ENCODE measurements at places on chromosomes 7 and 10.

- no peak for DNase-seq
These were observed 166.3 kb downstream of the LCOR start for GRCh38 chr10:96998329-96998888.

DNA sequence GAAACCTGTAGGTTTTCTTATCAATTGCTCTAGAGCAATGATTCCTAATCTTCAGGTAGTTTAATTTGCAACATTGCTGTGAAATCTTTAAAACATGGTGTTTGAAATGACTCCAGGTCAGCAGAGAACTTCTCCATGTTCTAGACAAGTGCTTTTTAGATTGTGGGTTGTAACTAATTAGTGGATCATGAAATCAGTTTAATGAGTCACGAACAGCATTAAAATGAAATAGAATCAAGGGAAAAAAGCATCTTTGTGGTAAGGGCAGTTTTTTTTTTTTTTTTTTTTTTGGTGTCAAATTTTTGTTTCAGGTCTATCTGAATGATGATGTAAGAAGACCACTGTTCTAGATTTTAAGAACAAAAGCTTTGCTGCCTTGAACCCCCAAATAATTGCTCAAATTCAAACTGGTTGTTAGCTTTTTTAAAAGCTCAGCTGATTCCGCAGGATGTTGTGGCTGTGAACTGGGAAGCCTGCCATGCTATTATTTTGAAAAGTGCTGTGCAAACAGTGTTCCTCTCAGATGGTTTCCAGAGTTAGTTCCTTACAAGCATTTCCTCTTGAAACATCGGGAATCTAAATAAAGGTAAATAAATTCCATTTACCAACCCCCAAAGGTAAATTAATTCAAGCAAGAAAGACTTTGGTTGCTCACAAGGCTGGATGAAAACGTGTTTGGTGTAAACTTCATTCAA lies 13.1 kb upstream of the PDK4 start:
- no peak for DNase-seq

DNA sequence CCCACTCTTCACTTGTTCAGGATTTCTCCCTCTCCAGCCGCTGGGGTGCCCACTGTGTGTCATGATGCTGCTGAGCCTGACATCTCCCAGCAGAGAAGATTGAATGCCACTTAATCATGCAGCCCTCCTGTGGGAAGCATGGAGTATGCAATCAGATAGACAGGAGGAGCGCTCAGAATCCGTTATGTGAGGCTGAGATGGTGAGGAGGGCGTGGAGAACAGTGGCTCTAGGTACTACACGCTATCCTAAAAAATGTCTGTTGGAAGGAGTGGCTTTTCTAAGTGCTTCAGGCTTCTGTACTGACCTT lies 334.3 kb downstream of the LRMDA start:
- DNase-seq: no peak

GRCh38 chr10:120460186-120460585 lies 3.2 kb downstream of the PLPP4 start:
- DNase-seq: no peak

DNA sequence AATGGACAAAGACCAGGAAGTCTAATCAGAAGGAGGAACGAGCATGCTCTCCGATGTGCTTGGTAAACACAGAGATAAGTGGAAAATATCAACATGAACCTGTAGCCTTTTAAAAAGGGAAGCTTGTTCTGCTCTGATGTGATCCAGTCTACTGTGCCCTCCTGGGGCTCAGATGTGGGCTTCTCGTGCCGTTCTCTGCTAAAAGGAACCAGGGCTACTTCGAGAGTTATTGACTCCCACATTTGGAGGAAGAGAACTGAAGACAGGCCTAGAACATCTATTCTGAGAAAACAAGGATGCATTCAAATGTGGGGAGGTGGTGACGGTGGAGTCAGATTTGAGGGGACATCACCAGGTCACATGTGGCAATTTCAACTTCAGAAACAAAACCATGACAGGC lies 325.4 kb downstream of the GLRX3 start:
- no peak for DNase-seq

DNA sequence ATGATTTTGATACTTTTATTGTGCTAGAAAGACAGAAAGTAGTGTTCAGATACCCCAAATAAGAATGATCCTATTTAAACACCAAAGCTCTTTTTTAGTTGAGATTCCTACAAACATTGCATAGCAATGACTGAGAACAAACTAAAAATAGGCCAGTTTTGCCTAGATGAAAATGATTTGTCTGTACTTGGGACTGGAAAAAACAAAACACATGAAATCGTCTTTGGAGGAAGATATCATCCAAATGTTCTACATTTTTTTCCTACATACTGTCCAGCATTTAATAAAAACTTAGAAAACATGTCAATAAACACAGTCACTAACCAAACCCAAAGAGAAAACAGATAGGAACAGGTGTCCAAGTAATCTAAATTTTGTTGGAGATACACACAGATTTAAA lies 111.6 kb upstream of the MEOX2 start:
- DNase-seq: no peak

DNA sequence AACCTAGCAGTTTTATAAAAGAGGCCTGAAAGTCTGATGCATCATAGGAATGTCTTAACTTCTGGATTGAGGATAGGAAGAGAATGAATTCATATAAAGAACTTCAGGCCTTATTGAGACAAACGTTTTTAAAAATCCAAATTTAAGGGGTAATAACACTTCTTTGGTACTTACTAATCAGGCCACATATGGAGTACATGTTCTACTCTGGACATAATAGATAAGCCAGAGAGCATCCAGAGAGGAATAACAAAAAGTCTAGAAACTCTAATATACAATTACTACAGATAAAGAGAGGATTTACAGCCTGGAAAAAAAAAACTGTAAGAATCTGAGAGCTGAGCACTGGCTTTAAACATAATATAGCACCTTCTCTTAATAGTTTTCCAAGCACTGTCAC lies 2.9 kb downstream of the MTPAP start:
- DNase-seq: no peak

GRCh38 chr10:9253121-9253520 lies 1198.6 kb downstream of the GATA3 start:
- DNase-seq: no peak

DNA sequence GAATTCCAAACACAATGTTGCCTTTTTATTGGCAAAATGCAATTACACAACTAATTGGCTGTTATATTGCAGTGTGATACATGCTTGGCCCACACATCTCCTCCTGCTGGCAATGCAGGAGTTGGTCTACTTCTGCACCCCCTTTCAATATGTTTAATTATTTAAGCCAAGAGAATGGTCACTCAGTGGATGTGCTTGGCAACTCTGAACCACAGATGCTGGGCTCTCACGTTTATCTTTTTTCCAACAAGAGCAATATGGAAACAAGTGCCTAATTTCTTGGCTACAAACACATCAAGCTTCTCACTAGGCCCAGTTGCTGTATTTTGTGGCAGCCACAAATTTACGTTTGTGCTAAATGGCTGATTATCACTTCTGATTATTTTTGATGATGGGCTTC lies 1149.2 kb upstream of the CELF2 start:
- no peak for DNase-seq

DNA sequence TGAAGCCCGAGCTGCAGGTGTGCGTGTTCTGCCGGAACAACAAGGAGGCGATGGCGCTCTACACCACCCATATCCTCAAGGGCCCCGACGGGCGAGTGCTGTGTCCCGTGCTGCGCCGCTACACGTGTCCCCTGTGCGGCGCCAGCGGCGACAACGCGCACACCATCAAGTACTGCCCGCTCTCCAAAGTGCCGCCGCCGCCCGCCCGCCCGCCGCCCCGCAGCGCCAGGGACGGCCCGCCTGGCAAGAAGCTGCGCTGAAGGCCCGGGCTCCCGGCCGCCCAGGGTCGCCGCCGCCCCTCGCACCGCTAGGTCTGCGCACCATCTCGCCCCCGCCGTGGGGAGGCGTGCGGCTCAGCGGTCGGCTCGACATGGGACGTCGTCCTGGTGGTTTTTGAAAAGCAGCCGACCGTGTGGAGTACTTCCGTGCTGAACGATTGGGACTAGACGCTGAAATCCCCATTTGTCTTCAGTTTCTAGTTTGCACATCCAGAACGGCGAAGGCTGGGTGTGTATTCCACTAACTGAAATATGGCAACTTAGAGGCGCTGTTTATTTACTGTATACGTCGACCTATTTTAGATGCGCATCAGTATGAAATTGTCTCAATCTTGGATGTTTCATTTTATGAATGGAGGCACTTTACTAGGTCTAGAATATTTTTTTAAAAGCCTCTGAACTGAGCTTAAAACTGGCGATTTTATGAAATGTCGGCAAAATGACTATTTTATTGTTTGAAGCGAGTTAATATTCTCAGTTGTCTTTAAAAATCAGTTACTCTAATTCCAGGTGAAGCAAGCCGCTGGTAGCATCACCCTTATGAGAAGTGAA lies 1.1 kb downstream of the NANOS1 start:
- DNase-seq: peak; percentile 51

DNA sequence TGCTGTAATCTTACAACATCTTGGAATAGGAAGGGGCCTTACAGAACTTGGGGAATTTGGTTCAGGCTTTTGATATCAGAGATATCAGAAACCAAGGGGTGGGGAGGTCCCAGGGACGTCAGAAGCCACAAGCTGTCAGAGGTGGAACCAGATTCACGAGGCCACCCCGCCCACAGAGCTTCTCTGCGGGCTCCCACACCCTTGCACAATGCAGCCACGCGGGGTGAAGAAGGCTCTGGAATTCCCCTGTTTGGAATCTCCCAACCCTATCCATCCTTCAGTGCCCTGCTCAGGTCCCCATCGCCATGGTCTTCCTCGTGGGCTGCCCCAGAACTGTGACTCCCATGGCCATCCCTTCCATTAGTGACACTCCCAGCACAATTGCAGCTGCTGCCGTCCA lies 247.1 kb upstream of the SHH start:
- no peak for DNase-seq

DNA sequence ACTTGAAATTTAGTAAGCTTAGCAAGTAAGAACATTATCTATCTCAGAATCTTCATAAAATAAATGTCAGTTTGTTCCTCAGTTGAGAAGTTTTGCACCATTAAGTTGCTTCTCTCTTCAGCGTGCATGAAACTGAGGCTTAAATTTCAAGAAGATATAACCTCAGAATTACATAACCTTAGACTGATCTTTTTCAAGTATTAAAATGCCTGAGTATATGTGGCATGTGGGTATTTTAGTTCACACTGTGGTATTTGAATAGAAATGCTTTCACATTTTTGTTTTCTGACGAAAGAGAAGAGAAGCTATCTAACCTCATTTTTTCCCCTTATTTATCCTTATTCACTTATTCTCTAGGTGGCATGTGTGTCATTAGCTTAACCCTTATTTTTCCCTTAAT lies 104.1 kb downstream of the PHF14 start:
- DNase-seq: no peak

- DNase-seq: no peak
These were observed 10.7 kb upstream of the RNF32 start for GRCh38 chr7:156629873-156630272.

GRCh38 chr7:105438847-105439173 lies 50.1 kb upstream of the SRPK2 start:
- no peak for DNase-seq

GRCh38 chr10:113736576-113736975 lies 14.9 kb upstream of the PLEKHS1 start:
- DNase-seq: no peak

DNA sequence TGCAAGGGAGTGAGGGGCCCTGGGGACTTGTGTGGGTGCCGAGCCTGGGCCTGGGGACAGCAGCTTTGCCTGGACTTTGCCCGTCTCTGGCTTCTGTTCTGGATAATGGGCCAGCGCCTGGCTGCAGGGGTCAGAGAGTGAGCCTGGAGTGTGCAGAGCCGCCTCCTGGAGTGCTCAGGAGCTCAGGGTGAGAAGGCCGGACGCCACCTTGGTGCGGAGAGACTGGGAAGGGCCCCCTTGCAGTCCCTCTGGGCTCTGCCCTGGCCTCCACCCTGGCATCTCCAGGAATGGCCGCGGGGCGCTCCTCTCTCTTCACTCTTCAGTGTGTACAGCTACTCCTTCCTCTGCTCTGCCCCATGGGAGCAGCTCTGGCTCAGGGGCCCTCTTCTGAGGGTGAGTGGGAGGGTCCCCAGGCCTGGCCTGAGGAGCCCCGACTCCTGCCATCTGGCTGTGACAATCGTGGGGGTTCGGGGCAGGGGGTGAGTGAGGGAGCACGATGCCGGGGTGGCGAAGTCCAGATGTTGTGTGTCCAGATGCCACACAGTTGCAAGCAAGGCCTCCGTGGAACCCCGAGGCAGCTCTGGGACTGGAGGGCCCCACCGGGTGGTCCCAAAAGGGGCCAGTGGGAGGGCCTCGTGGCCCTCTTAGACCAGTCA lies 187.1 kb downstream of the DNAJB6 start:
- DNase-seq: no peak

DNA sequence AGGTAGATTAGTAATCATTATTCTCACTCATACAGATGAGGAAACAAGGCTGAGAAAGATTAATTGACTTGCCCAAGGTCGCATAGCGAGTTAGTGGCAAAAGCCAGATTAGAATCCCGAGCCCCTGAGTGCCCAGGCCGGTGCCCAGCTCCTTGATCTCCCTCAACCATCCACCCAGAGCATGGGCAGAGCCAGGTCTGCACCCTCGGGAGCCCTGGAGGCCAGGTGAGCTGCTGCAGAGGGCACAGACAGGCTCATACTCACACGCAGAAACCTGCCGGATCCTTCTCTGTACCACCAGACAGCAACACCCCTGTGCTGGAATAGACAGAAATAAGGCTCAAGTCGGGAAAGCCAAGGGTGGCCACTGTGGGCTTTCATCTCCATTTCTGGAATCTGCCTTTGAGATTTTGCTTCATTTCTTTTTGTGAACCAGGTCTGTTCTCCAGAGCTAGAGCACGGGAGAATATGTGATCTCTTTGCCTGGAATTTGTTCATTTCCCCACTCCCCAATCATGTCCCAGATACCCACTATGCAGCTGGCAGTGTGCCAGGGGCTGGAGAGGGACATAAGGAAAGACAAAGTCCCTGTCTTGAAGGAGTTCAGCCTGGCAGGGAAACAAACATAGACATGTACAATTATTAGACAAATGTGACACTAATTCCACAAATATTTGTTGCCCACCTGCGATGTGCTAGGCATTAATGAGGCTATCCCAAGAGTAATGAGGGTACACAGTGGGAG lies 5.5 kb downstream of the AFAP1L2 start:
- no peak for DNase-seq

DNA sequence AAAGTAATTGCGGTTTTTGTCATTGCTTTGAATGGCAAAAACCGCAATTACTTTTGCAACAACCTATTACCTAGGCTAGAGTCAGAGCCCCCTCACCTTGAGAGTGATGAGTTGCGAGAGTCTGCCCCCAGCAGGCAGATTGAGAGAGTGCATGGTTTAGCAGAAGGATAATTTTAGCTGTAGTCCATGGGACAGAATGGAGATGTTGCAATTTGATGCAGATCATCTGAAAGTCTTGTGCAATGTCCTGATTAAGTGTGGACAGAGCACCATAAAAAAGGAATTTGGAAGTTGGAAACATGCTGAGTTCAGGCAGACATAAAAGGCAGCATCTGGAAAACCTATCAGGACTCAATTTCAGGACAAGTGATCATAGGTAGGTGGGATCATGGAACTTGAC lies 48.7 kb downstream of the GPR141 start:
- DNase-seq: no peak

DNA sequence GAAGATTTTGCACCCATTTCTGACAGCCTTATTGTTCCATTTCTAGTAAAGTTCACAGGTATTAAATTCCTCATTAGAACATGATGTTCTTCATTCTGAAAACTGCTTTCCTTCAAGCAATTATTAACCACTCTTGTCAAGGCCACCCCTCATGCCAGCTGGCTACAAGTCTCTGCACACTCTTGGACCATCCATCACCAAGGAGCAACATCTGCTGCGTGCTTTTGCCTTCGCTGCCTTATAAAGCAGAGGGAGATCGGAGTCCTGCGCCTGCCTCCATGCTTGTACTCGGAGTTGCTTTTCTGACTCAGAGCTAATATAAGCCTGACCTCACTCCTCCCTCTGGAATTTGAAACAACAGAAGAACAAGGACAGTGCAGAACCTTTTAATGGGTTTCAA lies 529.9 kb upstream of the DPP6 start:
- no peak for DNase-seq
